ENCODE measurements at places on chromosomes 3 and 15. TPM values are rescaled to one million over a fixed set of nuclear protein-coding genes. Genes with fewer than 3 reads are reported as not detected.

Gene LRRC31
- total RNA-seq = 0.29 TPM

Gene TMC3
- not detected for total RNA-seq

Gene LRIG1
- total RNA-seq = 34.9 TPM

Gene CHST14
- 20.2 TPM for total RNA-seq

Gene ACTL6A
- total RNA-seq = 33.6 TPM

Gene HTR3D
- total RNA-seq = not detected

Gene RAB6B
- total RNA-seq = 11.4 TPM

Gene ARHGEF26
- total RNA-seq = 58.8 TPM

DNA sequence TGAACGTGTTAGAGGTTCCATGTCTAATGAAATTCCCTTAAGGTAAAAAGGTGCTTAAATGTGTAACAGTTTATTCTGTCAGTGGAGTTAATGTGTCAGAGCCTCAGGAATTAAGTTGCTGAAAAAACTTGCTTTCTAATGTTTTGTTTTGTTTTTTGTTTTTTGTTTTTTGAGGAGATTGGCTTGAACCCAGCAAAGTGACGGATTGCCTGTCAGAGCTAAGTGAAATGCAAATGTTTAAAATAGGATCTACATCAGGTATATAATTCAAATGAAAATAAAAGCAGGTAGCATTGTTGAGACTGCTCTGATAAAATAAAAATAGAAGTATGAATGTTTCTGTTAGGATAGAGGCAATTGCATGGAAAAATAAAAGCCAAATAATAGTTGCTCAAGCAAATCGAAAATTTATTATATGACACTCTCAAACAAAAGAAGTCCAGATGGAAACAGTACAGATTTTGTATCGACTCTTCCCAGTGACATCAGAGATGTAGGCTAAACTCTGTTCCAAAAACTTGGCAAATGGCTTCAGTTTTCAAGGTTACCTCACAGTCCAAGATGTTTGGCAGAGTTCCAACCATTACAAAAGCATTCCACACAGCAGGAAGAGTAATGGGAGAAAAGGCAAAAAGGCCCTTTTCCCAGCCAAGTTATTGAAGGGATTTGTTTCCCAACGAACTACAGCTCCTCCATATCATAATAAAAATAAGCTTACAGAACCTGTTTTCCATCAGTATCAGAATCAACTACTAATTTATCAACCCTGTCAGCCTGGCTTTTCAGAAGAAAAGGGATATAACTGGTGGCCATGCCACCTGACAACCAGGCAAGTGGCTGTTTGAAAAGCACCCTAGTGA lies 291.0 kb downstream of the TBL1XR1 start:
- H3K4me3 ChIP-seq = no peak overlapping the region
- H3K4me1 ChIP-seq = peaks cover 5% of the 10 kb centered on the region
- no peaks in the 10 kb centered on the region for H3K27me3 ChIP-seq
- no peak for DNase-seq
- H3K36me3 ChIP-seq = no peaks in the 10 kb centered on the region

- no peaks in the 10 kb centered on the region for H3K27me3 ChIP-seq
- no peaks in the 10 kb centered on the region for H3K36me3 ChIP-seq
- H3K4me1 ChIP-seq = no peaks in the 10 kb centered on the region
Measured at GRCh38 chr3:186997061-186997460, 66.7 kb downstream of the ST6GAL1 start.

DNA sequence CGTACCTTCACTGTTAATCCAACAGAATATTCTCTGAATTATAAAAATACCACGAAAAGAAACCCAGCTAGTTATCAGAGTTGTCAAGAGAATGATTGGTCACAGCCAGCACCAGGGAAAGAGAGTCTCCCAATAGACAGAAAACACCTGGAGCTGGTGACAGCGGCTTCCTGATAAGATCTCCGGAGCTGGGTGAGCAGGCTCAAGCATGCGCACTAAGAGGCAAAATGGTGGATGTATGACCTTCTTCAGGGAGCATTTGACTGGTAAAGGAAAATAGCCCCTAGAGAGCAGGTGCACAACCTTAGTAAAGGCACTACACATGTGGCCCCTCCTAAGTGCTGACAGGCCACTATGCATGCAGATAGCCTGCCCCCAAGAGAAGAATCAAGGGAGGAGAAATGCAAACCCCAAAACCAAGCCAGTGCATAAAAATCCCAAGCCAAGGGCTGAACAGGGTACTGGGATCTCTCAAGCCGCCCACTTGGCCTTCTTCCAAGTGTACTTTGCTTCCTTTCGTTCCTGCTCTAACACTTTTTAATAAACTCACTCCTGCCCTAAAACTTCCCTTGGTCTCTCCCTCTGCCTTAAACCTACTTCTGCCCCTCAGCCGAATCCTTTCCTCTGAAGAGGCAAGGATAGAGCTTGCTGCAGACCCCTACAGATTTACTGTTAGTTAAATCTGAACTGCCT lies 93.2 kb downstream of the UACA start:
- DNase-seq = no peak
- no peaks in the 10 kb centered on the region for H3K27me3 ChIP-seq
- no peaks in the 10 kb centered on the region for H3K4me1 ChIP-seq
- H3K4me3 ChIP-seq = no peak overlapping the region
- no peaks in the 10 kb centered on the region for H3K36me3 ChIP-seq

DNA sequence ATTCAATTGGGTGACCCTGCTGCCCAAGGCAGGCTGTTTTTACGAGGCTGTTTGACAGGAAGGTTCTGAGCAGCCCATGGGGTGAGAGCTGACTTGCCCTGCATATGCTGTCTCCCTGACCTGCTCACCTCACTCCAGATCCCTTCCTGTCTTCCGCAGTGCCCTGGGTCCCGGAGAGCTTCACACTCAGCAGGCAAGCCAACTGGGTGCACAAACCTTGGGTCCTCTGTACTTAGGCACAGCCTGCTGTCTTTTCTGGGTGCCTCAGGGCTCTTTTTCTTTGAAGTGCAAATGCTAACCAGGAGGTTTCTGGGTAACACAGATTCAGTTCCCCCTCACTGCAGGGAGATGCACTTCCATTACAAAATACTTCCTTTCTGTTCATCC lies 32.8 kb downstream of the ZXDC start:
- H3K27me3 ChIP-seq = no peaks in the 10 kb centered on the region
- H3K4me1 ChIP-seq = peaks cover 4% of the 10 kb centered on the region
- no peak overlapping the region for H3K27ac ChIP-seq
- peaks cover 61% of the 10 kb centered on the region for H3K36me3 ChIP-seq
- H3K4me3 ChIP-seq = no peak overlapping the region
- DNase-seq = no peak

GRCh38 chr15:25088261-25088790 lies 133.5 kb downstream of the SNRPN start:
- no peaks in the 10 kb centered on the region for H3K4me1 ChIP-seq
- no peaks in the 10 kb centered on the region for H3K27me3 ChIP-seq
- no peak for DNase-seq
- H3K27ac ChIP-seq = no peak overlapping the region
- H3K36me3 ChIP-seq = peaks cover 2% of the 10 kb centered on the region

DNA sequence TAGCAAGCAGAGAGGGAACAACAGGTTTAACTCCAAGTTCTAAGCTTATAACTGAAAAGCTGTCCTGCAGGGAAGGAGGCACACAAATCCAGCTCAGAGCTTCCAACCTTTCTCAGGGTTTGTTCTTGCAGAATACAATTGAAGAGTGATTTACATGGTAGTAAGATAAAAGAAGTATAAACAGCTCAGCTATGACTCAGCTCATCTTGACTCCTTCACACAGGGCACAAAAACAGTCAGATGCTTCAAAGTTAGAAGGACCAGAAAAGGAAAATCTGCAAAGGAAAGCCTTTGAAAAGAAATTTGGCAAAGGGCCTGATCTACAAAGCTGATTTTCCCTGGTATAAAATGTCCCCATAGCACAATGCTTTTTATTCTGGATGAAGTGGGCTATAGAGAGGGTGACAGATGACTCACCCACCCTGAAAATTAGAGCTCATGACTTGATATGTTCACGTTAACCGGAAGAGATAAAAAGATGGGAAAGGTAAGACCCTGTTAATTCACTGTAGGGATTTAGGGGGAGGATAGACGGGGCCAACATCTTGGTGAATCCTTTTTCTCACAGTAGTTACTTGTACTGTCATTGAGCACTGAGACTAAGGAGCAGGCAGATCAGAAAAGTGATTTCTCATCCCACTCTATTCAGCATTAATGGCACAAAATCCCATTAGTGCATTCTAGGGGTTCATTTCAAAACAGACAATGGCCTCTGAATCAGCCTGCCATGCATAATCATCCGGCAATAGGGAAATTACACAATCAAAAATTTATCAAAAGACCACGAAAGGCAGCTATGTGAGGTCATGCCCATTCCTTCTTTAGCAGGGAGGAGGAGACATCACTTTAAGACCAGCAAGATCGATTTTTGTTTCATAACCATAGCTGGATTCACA lies 143.5 kb downstream of the GAP43 start:
- H3K4me3 ChIP-seq = no peak overlapping the region
- DNase-seq = no peak
- no peak overlapping the region for H3K27ac ChIP-seq
- H3K36me3 ChIP-seq = no peaks in the 10 kb centered on the region

DNA sequence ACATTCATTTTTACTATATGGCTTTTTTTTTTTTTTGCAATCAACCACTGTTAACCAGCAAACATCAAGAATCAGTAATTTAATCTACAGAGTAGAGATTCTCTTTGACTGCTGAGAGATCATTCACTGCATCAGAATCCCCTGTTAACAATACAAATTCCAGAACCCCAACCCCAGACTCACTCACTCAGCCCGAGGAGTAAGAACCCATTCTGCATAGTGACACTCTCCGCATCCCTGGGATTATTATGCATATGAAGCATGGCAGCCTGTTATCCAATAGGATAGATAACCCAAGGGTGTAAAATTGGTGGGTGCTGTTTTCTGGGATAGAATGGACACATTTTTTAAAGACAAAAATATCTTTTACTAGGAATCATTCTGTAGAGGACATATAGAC lies 76.3 kb upstream of the CCDC39 start:
- DNase-seq = no peak
- H3K36me3 ChIP-seq = no peaks in the 10 kb centered on the region
- no peak overlapping the region for H3K4me3 ChIP-seq
- no peaks in the 10 kb centered on the region for H3K27me3 ChIP-seq
- H3K27ac ChIP-seq = no peak overlapping the region

DNA sequence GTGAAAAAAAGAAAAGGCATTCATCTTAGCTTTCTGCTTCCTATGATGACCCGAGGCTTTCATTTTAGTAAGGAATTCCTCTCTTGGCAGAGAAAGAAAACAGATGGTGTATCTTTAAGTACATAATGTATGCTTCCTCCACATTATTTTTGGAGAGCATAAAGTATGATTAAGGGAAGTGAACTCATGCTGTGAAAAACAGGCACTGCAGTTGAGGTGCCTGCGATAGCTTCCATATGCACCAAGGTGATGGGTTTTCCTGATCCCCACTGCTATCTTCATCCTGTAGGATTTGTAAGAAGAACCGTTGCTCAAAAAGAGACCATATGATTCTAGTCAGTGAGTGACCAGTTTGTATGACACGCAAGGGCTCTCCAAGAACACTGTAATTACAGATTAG lies 411.5 kb upstream of the MCTP2 start:
- H3K27me3 ChIP-seq = no peaks in the 10 kb centered on the region
- H3K36me3 ChIP-seq = no peaks in the 10 kb centered on the region
- H3K4me1 ChIP-seq = no peaks in the 10 kb centered on the region

- peaks cover 4% of the 10 kb centered on the region for H3K36me3 ChIP-seq
- DNase-seq = no peak
- H3K4me1 ChIP-seq = peaks cover 67% of the 10 kb centered on the region
- no peaks in the 10 kb centered on the region for H3K27me3 ChIP-seq
- H3K27ac ChIP-seq = no peak overlapping the region
- no peak overlapping the region for H3K4me3 ChIP-seq
Measured at GRCh38 chr3:134355416-134355815, 18.8 kb downstream of the AMOTL2 start.

DNA sequence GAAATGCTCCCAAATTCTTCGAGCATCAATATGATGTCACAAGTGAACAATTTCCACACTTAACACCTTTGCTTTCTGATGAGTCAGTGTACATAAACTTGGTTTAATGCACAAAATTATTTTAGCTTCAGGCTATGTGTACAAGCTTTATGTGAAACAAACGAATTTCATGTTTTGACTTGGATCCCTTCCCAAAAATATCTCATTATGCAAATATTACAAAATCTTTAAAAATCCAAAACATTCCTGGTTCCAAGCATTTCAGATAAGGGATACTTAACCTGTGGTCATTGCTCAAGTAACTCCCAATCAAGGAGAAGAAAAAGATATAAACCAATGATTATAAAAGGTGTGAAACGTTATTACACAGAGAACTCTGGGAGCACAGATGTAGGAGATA lies 25.2 kb downstream of the RAB5A start:
- no peak overlapping the region for H3K27ac ChIP-seq
- no peak for DNase-seq
- H3K4me3 ChIP-seq = no peak overlapping the region
- no peaks in the 10 kb centered on the region for H3K27me3 ChIP-seq
- peaks cover 5% of the 10 kb centered on the region for H3K4me1 ChIP-seq
- H3K36me3 ChIP-seq = peaks cover 49% of the 10 kb centered on the region

GRCh38 chr3:22216601-22217000 lies 465.6 kb upstream of the ZNF385D start:
- no peak for DNase-seq
- H3K4me3 ChIP-seq = no peak overlapping the region
- H3K36me3 ChIP-seq = no peaks in the 10 kb centered on the region
- no peaks in the 10 kb centered on the region for H3K27me3 ChIP-seq
- no peaks in the 10 kb centered on the region for H3K4me1 ChIP-seq

DNA sequence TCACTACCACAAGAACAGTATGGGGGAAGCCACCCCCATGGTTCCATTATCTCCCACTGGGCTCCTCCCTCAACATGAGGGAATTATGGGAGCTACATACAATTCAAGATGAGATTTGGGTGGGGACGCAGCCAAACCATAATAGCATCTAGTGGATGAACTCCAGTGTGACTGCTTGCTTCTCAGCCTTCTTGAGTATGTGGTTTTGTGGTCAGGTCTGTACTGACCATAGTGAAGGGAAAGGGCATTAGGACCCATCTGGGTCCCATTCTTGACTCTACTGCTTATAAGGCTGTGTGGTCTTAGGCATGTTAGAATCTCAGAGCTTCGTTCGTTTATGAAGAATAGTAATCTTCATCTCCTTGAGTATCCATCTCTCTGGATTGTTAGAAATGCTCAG lies 81.4 kb downstream of the CGNL1 start:
- peaks cover 3% of the 10 kb centered on the region for H3K4me1 ChIP-seq
- no peaks in the 10 kb centered on the region for H3K27me3 ChIP-seq
- no peak overlapping the region for H3K4me3 ChIP-seq
- H3K36me3 ChIP-seq = no peaks in the 10 kb centered on the region
- DNase-seq = no peak
- no peak overlapping the region for H3K27ac ChIP-seq

GRCh38 chr3:69735893-69736292 lies 3.4 kb upstream of the MITF start:
- peaks cover 27% of the 10 kb centered on the region for H3K27me3 ChIP-seq
- no peak overlapping the region for H3K27ac ChIP-seq
- H3K36me3 ChIP-seq = no peaks in the 10 kb centered on the region
- no peak for DNase-seq
- peaks cover 10% of the 10 kb centered on the region for H3K4me1 ChIP-seq

DNA sequence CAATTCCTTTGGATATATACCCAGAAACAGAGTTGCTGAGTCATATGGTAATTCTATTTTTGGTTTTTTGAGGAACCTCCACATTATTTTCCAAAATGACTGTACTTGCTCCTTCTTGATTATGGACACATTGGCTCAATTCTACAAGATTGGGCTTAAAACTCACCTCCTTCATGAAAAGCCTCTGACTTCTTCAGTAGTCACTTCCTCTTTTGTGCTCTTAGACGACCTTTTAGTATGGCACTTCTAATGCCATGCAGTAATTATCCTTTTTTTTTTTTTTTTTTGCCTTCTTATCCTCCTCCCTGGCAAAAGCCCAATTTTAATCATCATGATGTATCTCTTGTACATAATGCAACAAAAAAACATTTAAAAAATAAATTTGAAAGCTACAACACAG lies 33.0 kb upstream of the ABHD17C start:
- DNase-seq = no peak
- no peaks in the 10 kb centered on the region for H3K27me3 ChIP-seq
- H3K4me1 ChIP-seq = no peaks in the 10 kb centered on the region
- no peak overlapping the region for H3K27ac ChIP-seq
